ENCODE measurements at places on chromosomes 5 and 9. TPM values are rescaled to one million over a fixed set of nuclear protein-coding genes. Genes with fewer than 3 reads are reported as not detected.

The SV2C gene
- total RNA-seq = not detected

The FGF10 gene
- not detected for total RNA-seq

The OMD gene
- not detected for total RNA-seq

The PCDHAC2 gene
- 0.25 TPM for total RNA-seq

The PCDHB2 gene
- 0.76 TPM for total RNA-seq

The CAMK4 gene
- total RNA-seq = 7.7 TPM

The NSG2 gene
- total RNA-seq = not detected

The EMB gene
- total RNA-seq = 12.4 TPM

The CARTPT gene
- total RNA-seq = not detected

The LHFPL2 gene
- 31.6 TPM for total RNA-seq
